ENCODE measurements at places on chromosomes 1 and 21. TPM values are rescaled to one million over a fixed set of nuclear protein-coding genes. Genes with fewer than 3 reads are reported as not detected.
A peak's percentile ranks its signal among the peaks of the same experiment; 100 is the strongest.

DNA sequence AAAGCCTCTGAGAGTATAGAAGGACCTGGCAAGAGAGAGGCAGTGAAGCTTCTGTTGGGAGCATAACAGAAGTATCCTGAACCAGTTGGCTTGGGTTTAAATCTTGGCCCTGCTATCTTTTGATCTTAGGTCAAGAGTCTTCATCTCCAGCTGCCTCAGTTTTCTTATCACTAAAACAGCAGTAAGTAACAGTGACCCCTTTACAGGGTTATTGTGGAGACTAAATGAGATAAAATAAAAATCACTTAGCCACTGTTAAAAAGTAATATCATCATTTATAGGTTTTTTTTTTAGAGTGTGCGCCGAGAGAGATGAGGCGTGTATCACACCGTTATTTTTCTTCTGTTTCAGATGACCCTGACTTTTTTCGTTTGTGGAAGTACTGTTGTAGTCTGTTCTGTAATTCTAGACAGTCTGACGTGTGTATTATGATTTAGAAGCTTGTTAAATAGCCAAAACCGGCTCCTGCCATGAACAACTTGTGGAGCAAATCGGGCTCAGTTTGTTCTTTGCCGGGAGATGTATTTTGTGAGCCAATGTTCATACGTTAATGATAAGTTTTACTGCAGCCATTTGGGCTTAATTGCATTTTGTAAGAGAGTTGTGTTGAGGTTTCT is 1.1 kb downstream of the THRAP3 start:
- H3K4me3 ChIP-seq = peak overlapping the region; percentile 59
- H3K27me3 ChIP-seq = no peaks in the 10 kb centered on the region

GRCh38 chr1:214317300-214317699 is 36.3 kb downstream of the SMYD2 start:
- no peak for DNase-seq
- H3K4me3 ChIP-seq = no peak overlapping the region
- H3K27ac ChIP-seq = no peak overlapping the region
- H3K4me1 ChIP-seq = no peaks in the 10 kb centered on the region
- no peaks in the 10 kb centered on the region for H3K27me3 ChIP-seq

GRCh38 chr1:235784950-235785349 is 81.8 kb downstream of the LYST start:
- H3K27ac ChIP-seq = no peak overlapping the region
- DNase-seq = no peak
- H3K36me3 ChIP-seq = no peaks in the 10 kb centered on the region
- no peak overlapping the region for H3K4me3 ChIP-seq

GRCh38 chr1:234866007-234866866 is 256.3 kb upstream of the IRF2BP2 start:
- no peaks in the 10 kb centered on the region for H3K27me3 ChIP-seq
- H3K36me3 ChIP-seq = no peaks in the 10 kb centered on the region
- no peak overlapping the region for H3K27ac ChIP-seq
- no peak overlapping the region for H3K4me3 ChIP-seq
- DNase-seq = peak; percentile 89

DNA sequence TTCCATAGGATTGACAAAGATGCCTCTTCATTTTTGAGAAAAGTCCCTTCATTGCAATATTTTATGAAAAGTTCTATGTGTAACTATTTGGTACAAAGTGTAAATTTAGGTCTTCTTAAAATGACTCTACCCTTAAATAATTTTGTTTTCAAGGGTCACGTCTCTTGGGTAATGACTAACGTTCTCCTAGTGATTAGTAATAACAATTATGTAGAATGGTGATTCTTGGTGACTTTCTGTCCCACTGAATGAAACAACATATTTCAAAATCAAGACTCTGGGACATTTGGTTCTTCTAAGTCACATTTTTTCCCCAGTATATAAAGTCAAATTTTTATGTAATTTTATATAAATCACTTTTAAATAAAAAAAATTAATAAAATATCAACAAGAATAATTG is 277.5 kb upstream of the ADAMTS5 start:
- H3K4me3 ChIP-seq = no peak overlapping the region
- H3K27me3 ChIP-seq = no peaks in the 10 kb centered on the region
- H3K36me3 ChIP-seq = no peaks in the 10 kb centered on the region
- no peak overlapping the region for H3K27ac ChIP-seq
- H3K4me1 ChIP-seq = no peaks in the 10 kb centered on the region
- DNase-seq = no peak

GRCh38 chr1:200290010-200290685 is 119.7 kb downstream of the ZNF281 start:
- no peak for DNase-seq
- H3K27me3 ChIP-seq = peaks cover 16% of the 10 kb centered on the region
- H3K36me3 ChIP-seq = no peaks in the 10 kb centered on the region
- H3K4me1 ChIP-seq = no peaks in the 10 kb centered on the region

DNA sequence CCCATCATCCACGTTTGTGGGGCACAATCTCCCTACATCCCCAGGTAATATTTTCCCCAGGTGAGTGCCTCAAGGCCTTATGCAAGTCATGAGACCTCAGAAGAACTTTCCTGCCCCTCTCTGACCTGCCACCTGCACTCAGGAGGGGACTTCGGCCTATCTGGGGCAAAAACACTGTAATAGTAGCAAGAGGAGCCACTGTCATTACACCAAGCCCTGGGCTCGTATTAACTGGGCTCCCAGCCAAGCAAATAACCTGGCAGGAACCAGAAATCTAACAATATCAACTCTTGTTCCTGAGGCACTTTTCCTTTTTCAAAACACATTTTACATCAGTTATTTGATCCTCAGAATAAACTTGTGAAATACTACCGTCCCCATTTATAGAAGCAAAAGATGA is 30.9 kb downstream of the LAMB3 start:
- peaks cover 14% of the 10 kb centered on the region for H3K4me1 ChIP-seq
- H3K4me3 ChIP-seq = no peak overlapping the region
- H3K36me3 ChIP-seq = no peaks in the 10 kb centered on the region
- no peak for DNase-seq

GRCh38 chr21:38921511-38922251 is 116.0 kb downstream of the ETS2 start:
- no peak overlapping the region for H3K4me3 ChIP-seq
- H3K4me1 ChIP-seq = peaks cover 13% of the 10 kb centered on the region
- no peaks in the 10 kb centered on the region for H3K27me3 ChIP-seq
- H3K36me3 ChIP-seq = no peaks in the 10 kb centered on the region

DNA sequence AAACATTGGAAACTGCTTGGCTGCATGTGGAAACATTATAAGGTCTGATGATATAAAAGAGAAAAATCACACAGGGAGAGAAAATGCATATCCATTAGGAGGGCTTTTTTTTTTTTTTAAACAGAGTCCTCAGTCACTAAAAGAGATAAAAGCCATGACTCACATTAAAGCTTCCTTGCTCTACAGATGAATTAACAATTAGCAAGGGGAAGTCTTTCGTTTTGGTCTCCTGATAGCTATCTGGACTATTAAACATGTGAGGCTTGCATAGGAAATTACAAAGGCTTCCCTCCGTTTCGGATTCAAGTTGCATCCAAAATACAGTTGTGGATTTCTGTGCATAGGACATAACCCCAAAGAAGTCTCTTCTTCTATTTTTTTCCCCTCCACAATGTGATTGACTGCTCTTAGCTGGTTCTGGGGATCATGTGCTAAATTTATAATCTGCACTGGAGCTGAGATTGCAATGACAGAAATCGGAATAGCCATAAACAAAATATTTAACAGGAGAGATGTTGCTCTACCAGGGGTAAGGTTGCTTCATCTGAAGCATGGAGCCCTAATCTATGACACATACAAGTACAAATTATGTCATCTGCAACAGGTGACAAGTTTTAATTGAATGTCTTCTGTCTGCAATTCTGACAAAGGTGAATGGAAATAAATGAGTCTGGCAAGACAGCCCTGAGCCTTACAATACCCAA is 146.8 kb downstream of the ESRRG start:
- no peak overlapping the region for H3K4me3 ChIP-seq
- peaks cover 12% of the 10 kb centered on the region for H3K4me1 ChIP-seq
- H3K27ac ChIP-seq = no peak overlapping the region
- H3K27me3 ChIP-seq = no peaks in the 10 kb centered on the region

DNA sequence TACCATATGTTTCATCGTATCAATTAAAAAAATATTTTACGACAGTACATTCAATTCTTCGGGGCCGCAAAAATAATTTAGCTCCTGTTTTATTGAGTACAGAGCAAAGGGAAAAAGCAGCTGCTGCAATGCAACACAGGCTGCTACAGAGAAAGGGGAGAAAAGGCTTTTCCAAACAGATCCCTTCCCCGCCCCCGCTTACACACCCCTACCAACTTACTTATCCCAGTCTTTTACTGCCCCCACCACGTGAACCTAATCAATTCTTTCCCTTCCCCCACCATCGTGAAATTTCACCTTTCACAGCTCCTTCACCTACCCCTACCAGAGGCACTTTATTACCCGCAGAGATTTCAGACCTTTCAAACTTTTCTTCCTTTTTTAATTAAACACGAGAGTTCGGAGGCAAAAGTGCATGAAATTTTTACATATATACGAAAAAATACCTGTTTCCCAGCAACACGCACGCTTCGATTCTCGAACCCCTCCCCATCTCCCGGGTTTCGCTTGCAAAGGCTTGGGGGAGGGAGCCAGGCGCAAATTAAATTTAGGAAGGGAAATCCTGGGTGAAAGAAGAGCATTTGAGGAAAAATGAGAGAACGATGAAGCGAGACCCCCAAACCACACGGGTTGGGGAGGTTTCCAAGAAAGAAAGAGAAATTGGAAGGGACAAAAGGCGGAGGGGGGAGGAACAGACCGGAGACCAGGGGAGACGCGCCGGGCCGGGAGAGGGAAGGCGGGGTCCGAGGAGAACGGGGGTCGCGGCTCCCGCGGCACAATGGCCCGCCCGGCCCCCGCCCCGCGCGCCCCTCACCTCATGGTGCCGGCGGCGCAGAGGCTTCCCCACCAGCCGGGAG is 823 bp downstream of the ENAH start:
- no peaks in the 10 kb centered on the region for H3K36me3 ChIP-seq
- peaks cover 30% of the 10 kb centered on the region for H3K4me1 ChIP-seq
- peak overlapping the region; percentile 93 for H3K27ac ChIP-seq
- peak overlapping the region; percentile 94 for H3K4me3 ChIP-seq
- peak; percentile 46 for DNase-seq
- no peaks in the 10 kb centered on the region for H3K27me3 ChIP-seq

GRCh38 chr21:46552274-46552673 is 52.6 kb downstream of the S100B start:
- H3K27ac ChIP-seq = no peak overlapping the region
- H3K4me3 ChIP-seq = no peak overlapping the region
- no peaks in the 10 kb centered on the region for H3K27me3 ChIP-seq
- H3K4me1 ChIP-seq = no peaks in the 10 kb centered on the region

GRCh38 chr1:11977625-11978024 is 2.6 kb upstream of the MFN2 start:
- H3K4me3 ChIP-seq = no peak overlapping the region
- DNase-seq = no peak

GRCh38 chr1:30744060-30744756 is 13.4 kb downstream of the LAPTM5 start:
- no peak overlapping the region for H3K27ac ChIP-seq
- H3K27me3 ChIP-seq = no peaks in the 10 kb centered on the region
- no peak overlapping the region for H3K4me3 ChIP-seq
- H3K4me1 ChIP-seq = no peaks in the 10 kb centered on the region

DNA sequence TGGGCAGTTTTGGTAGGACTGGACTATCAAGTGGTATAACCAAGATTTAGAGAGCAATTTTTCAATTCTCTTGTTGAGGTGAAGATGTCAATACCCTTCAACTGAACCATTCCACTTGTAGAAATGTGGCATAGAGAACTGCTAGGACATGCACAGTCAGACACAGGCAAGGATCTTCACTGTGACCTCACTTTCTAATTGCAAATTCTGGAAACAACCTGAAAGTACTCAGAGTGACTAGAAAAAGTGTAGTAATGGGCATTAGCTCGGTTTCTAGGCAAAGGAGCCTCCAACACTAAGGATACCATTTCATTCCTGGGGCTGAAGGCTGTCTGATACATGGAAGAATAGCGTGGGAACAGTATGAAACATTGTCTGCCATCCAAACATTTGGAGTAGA is 433.0 kb upstream of the RUNX1 start:
- H3K36me3 ChIP-seq = no peaks in the 10 kb centered on the region
- peaks cover 2% of the 10 kb centered on the region for H3K27me3 ChIP-seq
- H3K4me1 ChIP-seq = no peaks in the 10 kb centered on the region
- H3K27ac ChIP-seq = no peak overlapping the region

GRCh38 chr1:32939655-32940371 is 24.8 kb downstream of the RNF19B start:
- peaks cover 22% of the 10 kb centered on the region for H3K36me3 ChIP-seq
- no peak overlapping the region for H3K27ac ChIP-seq
- DNase-seq = peak; percentile 95
- no peaks in the 10 kb centered on the region for H3K27me3 ChIP-seq
- H3K4me1 ChIP-seq = no peaks in the 10 kb centered on the region
- no peak overlapping the region for H3K4me3 ChIP-seq

DNA sequence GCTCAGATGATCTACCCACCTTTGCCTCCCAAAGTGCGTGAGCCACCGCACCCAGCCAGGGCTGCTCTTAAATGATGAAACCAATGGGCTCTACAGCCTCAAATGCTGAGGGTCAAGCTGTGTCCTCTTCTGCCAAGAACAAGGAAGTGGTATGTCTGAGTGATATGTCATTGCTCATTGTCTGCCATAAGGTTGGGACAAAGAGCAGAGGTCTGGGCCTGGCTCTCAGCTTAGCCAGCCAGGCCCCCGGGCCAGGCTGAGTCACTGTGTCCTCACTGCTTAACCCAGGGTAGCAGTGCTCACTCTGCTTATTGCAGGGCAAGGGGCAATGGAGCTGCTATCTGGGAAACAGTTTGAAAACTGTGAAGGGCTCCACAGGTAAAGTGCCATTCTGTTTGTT is 8.3 kb upstream of the ETS2 start:
- DNase-seq = no peak
- no peak overlapping the region for H3K4me3 ChIP-seq
- peak overlapping the region; percentile 43 for H3K27ac ChIP-seq
- no peaks in the 10 kb centered on the region for H3K36me3 ChIP-seq
- no peaks in the 10 kb centered on the region for H3K27me3 ChIP-seq

- H3K27me3 ChIP-seq = no peaks in the 10 kb centered on the region
- H3K36me3 ChIP-seq = no peaks in the 10 kb centered on the region
- DNase-seq = no peak
- no peaks in the 10 kb centered on the region for H3K4me1 ChIP-seq
Observed at GRCh38 chr1:181918880-181919525, 142.5 kb downstream of the ZNF648 start.

GRCh38 chr21:41559658-41560631 is 52.0 kb upstream of the TMPRSS2 start:
- H3K27ac ChIP-seq = no peak overlapping the region
- no peak for DNase-seq
- no peaks in the 10 kb centered on the region for H3K36me3 ChIP-seq
- no peaks in the 10 kb centered on the region for H3K4me1 ChIP-seq
- H3K27me3 ChIP-seq = no peaks in the 10 kb centered on the region
- H3K4me3 ChIP-seq = no peak overlapping the region

GRCh38 chr1:31027693-31028526 is 37.6 kb downstream of the PUM1 start:
- H3K27me3 ChIP-seq = no peaks in the 10 kb centered on the region
- peaks cover 45% of the 10 kb centered on the region for H3K4me1 ChIP-seq
- H3K4me3 ChIP-seq = no peak overlapping the region
- no peak for DNase-seq
- H3K27ac ChIP-seq = peak overlapping the region; percentile 61

APOBEC4 gene
- not detected for total RNA-seq

PATJ gene
- total RNA-seq = 9.8 TPM

TOMM20 gene
- 92.9 TPM for total RNA-seq

CELA2B gene
- total RNA-seq = not detected

CSMD2 gene
- 0.24 TPM for total RNA-seq

GPR52 gene
- 1.9 TPM for total RNA-seq

CYP4B1 gene
- total RNA-seq = not detected

ZNF683 gene
- not detected for total RNA-seq

PRKCZ gene
- 50.9 TPM for total RNA-seq

Measured in cardiac muscle cell (in vitro differentiated cells and primary cell).